ENCODE measurements at places on chromosomes 2 and 18.

DNA sequence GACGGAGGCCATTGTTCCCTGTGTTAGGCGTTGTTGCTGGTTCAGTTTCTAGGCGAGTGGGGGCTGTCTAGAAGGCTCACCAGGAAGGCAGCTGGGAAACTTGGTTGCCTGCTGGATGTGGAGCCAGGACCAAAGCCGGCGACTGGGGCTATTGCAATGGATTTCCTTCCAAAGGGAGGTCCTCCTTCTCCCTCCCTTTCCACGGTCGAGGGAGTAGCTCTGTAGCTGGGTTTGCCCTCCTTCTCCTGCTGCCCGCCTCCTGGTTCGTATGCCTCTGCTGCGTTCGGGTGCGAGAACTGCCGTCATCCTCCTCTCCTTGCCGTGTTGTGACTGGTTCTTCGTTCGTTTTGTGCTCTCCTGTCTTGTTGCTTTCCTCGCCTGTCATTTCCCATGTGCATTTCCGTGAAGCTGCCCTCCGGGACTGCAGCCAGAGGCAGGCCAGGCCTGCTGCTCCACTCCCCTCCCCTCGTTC is 203.4 kb downstream of the NEDD4L start:
- DNase-seq: no peak

- DNase-seq: no peak
Observed at GRCh38 chr2:40487602-40488001, 35.7 kb upstream of the SLC8A1 start.

- DNase-seq: no peak
Observed at GRCh38 chr2:166081131-166081632, 46.6 kb downstream of the SCN1A start.

DNA sequence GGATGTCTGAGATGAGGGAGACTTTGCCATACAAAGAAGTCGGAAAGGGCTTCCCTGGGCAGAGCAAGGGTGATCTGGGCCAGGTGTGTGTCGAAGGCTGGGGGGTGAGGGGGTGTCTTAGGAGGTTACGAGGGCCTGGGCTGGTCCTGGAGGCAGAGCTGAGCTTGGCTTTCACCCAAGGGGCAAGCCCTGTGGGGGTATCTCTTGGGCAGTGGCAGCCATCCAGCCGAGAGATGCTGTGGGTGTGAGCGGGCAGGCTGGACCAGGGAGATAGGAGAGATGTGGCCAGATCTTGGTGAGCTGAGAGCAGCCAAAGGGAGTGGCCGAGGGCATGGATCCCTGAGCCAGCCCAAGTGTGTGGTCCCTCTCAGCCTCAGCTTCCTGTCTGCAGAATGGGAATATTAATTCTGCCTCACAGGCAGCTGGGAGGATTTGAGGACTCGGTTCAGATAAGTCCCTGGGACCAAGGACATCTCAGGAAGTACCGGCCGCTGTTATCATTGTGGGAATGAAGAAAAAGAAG is 33.0 kb downstream of the MAL start:
- no peak for DNase-seq

- no peak for DNase-seq
Observed at GRCh38 chr2:20965221-20965620, 78.7 kb downstream of the APOB start.

All from Jurkat, Clone E6-1 (cell line).